ENCODE measurements at places on chromosomes 7 and 10.

GRCh38 chr7:84452618-84453017 lies 258.0 kb upstream of the SEMA3A start:
- DNase-seq, result no peak

DNA sequence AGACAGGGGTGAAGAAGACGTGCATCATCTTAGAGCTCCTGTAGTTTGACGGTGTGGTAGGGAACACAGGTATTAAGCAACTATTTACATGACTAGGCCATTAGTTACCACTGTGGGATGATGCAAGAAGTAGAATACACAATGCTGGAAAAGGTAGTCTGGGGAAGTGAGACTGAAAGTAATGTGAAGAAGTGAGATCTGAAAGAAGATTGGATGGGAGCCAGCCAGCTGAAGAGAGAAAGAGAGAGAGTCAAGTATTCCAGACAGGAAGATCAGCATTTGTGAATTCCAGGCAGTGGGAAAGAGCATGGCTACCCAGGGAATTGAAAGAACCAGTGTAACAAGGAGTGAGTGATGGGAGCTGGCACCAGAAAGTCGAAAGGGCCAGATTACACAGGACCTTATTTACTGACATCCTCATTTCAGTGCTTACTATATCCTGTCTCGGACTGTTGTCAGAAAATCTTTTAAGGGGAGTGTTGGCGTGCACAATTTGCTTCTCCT lies 4.0 kb upstream of the CFAP58 start:
- no peak for DNase-seq

DNA sequence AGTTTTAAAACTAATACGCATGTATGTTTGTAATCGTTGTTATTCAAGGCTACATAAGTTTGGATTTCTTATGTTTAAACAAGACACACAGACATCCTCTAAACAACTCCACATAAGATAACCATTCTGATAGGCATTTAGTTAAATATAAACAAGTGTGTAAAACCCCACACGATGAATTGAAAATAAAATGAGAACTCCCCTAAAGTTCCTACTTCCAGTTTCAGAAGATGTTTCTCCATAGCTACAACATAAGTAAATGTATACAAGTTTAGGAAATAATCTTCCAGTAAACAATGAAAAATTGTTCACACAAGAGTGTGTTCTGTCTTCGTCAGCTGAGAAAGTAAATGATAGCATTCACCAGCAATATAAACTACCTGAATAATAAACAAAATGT lies 246.8 kb downstream of the RNLS start:
- DNase-seq, result no peak

GRCh38 chr10:32905466-32905865 lies 52.6 kb downstream of the ITGB1 start:
- no peak for DNase-seq

- DNase-seq, result no peak
Observed at GRCh38 chr10:58322835-58323209, 12.0 kb upstream of the UBE2D1 start.

GRCh38 chr10:99981581-99982199 lies 28.1 kb downstream of the DNMBP start:
- DNase-seq, result no peak

GRCh38 chr7:36978461-36978860 lies 254.2 kb upstream of the AOAH start:
- no peak for DNase-seq

DNA sequence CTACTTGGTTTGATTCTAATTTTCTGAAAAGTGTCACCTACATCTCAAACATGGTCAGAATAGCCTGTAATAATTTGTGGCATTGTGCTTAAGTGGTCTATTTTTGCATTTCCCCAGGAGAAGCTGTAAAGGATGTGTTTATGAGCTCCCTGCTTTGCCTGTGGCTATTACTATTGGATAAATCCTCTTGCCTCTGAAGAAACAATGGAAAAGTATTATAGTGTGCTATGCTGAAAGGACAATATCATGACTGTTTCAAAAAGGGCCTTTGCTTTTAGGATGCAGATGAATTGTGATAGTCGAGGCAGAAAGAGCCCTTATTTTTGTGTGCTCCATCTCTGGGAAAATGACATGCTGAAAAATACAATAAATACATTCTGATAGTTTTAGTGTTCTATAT lies 94.1 kb upstream of the ARMC3 start:
- DNase-seq, result no peak

DNA sequence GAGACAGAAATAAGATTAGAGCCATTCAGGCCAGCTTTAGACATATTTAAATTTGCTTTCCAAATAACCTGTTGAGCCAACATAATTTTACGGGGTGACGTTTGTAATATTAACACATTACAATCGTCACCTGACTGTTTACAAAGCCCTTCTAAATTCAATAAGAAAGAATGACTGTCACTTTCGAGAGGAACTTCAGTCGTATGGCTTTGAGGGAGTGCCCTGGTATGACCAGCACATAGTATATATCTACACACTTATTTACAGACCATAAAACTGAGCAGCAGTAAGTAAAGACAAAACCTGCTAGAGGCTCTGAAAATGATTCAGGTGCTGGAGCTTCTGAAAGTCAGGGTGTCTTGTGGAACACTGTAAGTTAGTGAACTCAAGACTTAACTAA lies 62.4 kb downstream of the BLNK start:
- DNase-seq, result no peak

- no peak for DNase-seq
Observed at GRCh38 chr7:151732834-151733592, 143.9 kb downstream of the PRKAG2 start.
